ENCODE measurements at places on chromosomes 5 and 9.

- no peak for DNase-seq
These were observed 18.9 kb upstream of the NPR3 start for GRCh38 chr5:32692036-32692746.

DNA sequence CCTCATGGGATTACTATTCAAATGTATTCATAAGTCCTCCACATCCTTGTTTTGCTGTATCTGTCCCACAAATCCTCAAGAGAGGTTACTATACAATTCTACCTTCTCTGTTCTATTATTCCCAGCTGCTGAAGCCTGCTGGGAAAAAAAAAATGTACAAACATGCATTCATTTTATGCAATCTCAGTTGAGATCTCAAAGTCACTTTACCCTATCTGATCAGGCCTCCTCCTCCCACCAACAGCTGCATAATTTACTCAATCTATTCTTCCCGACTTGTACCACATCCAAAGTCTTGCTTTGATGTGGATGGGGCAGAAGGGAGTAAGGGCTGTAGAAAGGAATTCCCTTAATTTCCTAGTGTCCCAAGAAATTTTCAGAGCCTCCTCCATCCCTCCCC, 28.6 kb downstream of the PSIP1 start:
- no peak for DNase-seq

- DNase-seq, result no peak
These were observed 35.7 kb upstream of the GABRP start for GRCh38 chr5:170747851-170748250.

- no peak for DNase-seq
These were observed 2.3 kb upstream of the MAN1B1 start for GRCh38 chr9:137084526-137084925.
